ENCODE measurements at places on chromosomes 2 and 18. TPM values are rescaled to one million over a fixed set of nuclear protein-coding genes. Genes with fewer than 3 reads are reported as not detected.

DNA sequence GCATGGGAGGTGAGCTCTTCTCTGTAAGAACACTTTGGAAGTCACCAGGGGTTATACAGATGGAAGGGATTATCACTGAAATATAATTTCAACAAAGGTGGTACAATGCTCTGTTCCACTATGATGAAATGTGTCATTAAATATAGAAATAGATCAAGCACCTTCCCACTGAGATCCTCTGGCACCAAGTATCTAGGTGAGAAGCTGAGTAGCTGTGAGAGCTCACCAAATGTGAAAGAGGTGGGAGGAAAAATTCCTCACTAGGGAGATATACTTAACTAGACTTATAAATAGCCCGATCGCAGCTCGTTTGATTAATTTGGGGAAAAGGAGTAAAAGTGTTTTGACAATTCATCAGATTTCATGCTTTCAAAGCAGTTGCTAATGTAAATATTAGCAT, 247.6 kb downstream of the SMAD2 start:
- DNase-seq, result no peak

GRCh38 chr18:46623541-46623940, 33.5 kb downstream of the LOXHD1 start:
- no peak for DNase-seq

DNA sequence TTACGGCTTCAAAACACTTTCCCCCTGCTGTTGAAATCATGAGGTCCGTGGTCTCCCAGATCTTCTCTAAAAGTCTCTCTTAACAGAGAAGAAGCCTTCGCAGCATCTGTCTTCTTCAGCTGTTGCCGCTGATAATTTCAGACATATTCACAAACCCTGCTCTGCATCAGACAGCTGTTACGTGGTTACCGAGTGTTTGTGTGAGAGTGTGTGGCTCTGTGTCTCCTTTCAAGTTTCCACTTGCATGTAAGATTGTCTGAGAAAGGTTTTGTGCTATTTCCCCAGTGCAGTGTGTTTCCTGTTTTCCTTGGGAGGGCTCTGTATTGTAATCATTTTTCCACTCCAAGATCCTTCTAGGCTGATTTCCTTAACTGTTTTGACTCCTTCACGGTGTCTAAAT, 32.8 kb downstream of the MAIP1 start:
- DNase-seq, result no peak

DNA sequence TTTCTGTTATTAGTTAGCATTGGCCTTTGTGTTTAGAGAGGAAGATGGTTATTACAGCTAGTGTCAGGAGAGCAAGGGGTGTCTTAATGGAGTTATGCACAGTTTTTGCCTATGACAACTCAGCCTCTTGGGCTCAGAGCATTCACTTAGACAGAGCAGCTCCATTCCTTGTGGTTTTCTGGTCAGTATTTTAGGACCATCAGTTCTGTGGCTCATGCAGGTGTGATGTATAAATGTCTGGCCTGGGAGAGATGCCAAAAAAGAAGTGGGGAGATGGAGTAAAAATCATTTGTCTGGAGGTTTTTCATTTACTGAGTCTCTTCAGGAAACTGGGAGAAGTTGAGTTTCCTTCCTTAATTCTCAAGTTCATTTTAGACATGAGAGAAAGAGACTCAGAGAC, 79.7 kb downstream of the PRKCE start:
- no peak for DNase-seq

- DNase-seq, result no peak
These were observed 8.5 kb downstream of the STAM2 start for GRCh38 chr2:152167065-152167464.

The EMILIN1 gene
- total RNA-seq, result not detected

The PJVK gene
- total RNA-seq, result 1.0 TPM

DNA sequence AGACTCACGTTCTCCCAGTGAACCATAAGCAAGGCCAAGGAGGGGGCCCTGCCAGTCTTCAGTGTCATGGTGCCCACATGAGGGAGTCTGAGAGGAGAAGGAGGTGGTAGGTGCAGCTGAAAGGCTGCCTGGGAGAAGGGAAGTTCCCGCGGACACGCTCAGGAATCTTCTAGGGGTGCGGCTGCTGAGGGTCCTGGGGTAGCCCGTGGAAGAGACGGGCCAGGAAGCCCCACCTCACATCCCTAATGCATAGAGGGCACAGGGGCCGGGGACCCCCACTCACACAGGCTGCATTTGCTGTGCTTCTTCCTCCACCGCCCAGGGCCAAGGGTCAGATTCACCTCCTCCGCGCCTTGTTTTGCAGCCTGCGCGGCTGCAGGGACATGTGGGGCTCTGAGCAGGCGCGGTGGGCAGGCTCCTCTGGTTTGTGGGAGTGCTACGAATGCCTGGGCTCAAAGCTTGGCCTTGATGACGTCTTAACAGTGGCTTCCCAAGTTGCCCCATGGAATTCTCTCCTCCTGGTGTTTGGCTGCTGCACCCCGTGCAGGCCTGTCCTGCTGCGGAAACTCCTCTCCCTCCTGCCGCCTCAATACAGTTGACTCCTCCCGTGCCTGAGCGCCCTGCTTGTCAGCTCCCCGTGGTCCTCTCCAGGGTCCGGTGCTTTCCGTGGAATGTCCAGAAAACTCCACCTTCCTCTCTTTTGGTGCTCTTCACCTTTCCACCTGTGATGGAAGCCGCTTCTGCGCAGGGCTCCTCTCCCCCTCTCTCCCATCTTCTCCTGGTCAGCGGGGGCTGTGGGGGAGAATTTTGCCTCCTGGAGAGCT, 95.7 kb downstream of the VAPA start:
- DNase-seq, result no peak

The STAMBP gene
- total RNA-seq, result 88.6 TPM

DNA sequence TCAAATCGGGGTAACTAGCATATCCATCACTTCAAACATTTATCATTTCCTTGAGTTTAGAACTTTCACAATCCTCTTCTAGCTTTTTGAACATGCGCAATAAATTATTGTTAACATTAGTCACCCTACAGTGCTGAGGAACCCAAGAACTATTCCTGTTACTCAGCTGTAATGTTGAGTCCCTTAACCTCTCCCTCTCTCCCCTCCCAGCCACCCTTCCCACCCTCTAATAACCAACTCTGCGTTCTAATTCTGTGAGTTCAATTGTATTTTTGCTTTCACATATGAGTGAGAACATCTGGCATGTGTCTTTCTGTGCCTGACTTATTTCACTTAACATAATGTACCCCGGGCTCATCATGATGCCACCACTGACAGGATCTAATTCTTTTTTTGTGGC, 78.6 kb upstream of the RANBP2 start:
- DNase-seq, result peak; percentile 29

The NCOA1 gene
- total RNA-seq, result 10.2 TPM
